ENCODE measurements at places on chromosomes 4 and X.

DNA sequence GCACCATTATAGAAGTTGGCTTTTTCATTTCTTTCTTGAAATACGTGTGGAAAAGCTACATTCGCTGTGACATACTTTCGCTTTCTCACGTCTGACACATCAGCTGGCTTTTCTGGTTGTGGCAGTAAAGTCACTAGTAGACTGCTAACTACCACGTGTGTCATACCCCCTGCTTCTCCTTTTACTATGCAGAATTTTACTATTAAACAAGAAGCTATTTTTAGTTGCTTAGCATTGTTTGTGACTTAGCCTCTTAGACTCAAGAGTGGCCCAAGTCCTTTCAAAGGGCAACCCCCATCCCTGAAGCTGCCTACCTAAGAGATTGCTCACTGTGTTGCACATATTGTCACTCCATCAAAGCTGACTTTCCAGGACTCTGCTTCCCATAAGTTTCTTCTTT lies 2.1 kb upstream of the IL2 start:
- DNase-seq, result no peak

- no peak for DNase-seq
Observed at GRCh38 chrX:98480606-98481005, 1596.9 kb downstream of the RPA4 start.

DNA sequence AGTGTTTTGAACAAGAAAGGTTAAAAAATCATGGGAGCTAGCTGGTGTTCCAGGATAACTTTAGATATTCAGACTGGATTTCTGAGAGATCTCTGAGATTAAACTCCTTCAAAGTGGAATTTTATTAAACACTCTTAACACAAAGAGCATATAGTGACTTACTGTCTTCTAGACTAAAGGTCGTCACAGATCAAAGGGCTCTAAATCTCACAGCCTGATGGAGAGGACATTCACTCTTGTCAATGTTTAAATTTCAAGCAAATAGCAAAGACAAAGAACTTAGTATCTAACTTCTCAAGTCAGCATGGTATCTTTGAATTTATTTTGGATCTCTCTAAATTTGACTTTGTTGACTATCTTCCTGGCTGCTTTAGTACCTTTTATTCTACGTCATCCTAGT lies 53.7 kb upstream of the NUDT6 start:
- DNase-seq, result no peak

DNA sequence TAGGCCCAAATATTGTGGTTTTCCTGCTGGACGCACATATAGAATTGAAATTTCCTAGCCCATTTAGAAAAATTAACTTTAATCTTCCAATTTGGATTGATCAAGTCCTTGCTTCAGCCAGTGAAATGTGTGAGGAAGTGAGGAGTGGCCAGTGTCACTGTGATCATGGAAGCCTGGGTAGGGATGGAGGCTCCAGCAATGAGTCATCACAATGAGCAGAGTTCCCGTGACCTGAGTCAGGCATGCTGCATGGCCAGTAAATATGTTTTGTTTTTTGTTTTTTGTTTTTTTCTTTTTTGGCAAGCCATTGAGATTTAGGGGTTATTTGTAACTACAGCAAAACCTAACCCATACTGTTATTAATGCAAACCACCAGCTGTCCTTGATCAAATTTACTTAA lies 52.1 kb downstream of the IDS start:
- no peak for DNase-seq

GRCh38 chrX:40864972-40865371 lies 129.6 kb upstream of the MED14 start:
- DNase-seq, result no peak

DNA sequence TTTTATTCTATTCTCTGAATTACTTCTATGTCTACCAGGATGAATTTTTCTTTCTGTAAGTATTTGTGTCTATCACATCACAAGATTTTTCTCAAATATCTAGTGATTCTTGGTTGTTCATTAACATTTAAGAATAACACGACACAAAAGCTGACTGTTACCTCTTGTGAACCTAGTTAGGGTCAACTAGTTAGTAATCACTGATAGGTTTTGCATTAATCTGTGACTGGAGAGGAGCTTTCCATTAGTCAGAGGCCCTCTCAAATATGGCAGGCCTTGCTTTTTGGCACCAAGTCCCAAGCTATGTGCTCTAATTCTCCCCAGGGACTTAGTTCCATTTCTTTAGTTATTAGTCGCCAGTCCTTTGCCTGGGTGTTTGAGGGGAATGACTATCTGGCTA lies 259.2 kb downstream of the CFAP299 start:
- no peak for DNase-seq

DNA sequence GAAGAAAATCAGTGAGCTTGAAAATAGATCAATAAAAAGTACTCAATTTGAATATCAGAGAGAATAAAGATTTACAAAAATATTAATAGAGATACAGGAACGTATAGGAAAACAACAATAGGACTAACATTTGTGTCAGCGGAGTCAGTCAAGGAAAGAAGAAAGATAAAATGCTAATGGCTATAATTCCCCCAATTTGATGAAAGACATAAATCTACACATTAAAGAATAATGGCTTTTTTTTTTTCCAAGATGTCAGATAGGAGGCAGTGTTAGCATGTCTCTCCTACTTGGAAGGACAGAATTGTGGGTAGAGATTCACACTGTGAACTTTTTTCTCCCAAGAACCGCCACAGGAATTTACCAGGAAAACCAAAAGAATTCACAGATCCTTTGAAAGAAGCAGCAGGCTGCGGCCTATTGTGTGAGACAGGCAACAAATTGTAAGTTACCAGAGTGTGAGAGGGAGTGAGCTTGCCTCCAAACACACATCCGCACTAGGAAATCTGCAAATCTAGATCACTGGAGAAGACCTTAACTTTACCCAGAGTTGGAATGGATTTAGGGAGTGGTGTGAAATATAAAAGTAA lies 249.9 kb downstream of the PRDM5 start:
- DNase-seq, result no peak

- no peak for DNase-seq
Observed at GRCh38 chr4:123093236-123093635, 170.8 kb upstream of the NUDT6 start.

DNA sequence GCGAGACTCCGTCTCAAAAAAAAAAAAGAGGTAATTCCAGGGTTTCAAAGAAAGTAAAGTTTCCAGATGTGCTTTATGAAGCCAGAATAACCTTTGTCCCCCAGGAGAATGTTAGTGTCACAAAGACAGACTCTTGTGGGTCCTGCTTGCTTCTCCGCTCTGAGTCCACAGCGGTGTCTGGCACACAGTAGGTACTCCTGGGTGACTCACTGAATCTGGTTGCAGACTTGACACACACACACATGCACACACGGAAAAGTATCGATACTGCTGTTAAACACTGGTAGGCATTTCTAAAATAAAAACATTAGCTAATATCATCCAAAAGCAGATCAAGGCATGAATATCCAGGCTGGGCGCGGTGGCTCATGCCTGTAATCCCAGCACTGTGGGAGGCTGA lies 22.9 kb downstream of the TMEM187 start:
- DNase-seq, result no peak

- DNase-seq, result no peak
Observed at GRCh38 chrX:19625612-19626011, 110.3 kb upstream of the MAP3K15 start.

DNA sequence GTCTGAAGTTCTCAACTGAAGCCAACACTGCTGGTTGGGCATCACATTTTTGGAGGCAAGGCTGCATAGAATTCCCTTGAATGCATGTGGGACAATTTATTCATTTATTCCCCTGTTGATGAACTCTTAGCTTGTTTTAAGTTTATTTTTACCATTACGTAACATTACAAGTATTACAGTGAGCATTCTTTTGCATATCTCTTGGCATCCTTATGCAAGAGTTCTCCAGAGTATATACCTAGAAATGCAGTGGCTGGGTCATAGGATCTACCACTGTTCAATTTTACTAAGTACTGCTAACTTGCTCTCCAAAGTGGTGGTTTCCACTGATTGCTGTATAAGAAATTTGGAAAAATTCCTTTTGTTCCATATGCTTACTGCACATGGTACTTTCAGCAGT lies 66.5 kb downstream of the UCHL1 start:
- no peak for DNase-seq

- DNase-seq, result no peak
Observed at GRCh38 chr4:150316332-150317205, 238.3 kb downstream of the DCLK2 start.

DNA sequence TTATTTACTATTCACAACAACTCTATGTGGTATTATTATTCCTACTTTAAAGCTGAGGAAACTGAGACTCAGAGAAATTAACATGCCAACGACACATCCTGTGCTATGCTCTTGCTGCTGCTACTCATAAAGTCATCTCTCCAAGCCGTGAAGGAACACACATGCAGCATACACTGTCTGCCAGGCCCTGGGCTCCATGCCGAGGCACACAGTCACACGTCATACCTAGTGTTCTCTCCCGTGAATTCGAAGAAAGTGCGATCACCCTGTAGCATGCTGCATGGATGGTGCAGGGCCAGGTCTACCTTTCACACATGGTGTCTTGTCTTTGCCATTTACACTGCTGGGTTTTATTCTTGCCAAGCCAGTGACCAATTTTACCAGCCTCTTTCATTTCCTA lies 34.1 kb downstream of the TBC1D1 start:
- DNase-seq, result no peak

DNA sequence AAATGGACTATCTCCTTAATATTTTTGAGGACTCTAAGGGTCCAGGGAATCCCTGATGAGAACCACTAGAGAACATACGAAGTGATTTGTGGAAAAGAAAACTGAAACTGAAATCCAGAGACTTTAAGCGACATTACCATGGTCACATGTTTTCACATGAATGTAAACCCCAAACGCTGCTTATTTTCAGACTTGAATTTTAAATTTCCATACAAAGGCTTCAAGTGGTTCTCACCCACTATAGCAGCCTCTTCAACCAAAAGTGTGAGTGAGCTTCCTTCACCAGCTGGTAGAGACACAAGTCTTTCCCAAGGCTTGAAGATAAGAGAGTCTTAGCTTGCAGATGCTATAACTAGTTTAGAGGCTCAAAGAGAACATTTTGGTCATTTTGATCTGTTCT lies 232.7 kb downstream of the MGST2 start:
- DNase-seq, result no peak

- DNase-seq, result no peak
Observed at GRCh38 chr4:18227880-18228279, 206.3 kb upstream of the LCORL start.

DNA sequence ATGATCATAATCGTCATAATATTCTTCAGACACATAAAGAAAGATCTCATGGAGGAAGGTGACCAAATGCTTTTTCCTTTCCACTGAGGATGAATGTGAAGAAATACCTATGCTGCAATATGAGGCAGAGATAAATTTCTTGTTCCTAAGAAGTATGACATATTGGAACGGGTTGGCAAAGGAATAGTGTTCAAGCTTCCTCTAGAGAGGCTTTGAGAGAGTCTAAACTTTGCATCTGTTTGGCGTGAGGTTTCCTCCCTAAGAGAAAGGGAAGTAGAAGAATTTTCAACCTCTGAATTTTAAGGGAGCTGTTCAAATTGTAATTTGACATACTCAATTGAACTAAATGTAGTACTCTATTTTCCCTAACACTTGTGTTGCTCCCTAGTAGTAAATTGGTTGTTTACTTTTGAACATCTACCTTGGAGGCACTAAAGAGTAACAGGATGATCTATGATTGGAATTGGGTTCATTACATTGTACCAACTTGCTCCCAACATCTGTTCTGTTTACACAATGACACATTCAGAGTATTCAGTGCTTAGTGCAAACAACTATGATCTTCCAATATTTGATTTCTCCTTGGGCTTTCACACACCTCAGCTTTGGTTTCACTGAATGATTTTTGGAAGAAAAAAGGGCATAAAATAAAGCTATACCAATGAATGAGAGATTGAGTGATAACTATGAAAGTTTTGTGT lies 122.0 kb downstream of the CORIN start:
- no peak for DNase-seq

- DNase-seq, result no peak
Observed at GRCh38 chrX:119778829-119779228, 12.6 kb downstream of the RPL39 start.

DNA sequence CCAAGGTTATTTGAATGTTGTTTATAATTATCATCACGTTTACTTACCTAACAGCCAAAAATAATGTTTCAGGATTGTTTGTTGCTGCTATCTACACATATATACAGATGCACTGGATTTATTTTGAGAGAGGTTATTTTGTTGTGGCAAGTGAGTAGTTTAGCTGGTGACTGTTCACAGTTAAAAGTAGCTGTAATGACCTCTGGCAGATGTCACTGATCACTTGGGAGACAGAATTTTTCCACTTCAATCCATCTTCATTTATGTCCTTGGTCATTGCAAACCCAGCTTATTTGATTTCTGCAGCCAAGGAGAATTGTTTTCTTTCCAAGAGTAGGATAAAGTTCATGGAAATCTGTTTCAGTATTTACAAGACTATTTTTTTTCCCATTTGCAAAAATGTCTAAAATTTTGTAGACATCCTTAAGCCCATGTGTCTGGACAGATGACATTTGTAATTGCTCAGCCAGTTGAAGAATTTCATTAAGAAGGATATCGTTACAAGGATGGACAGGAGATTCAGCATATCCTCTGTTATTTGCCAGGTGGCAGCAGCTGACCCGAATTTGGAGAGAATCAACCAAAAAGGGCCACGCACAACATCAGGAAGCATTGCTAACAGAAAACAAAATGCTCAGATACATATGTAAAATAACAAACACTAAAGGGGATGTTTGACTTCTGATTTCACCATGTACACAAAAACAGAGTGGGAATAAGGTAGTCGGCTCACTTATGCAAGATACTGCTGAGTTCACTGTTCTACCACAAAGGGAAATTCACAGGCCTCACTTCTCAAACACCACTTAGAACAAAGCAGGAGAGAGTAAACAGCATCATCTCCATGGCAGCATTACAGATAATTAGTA lies 64.5 kb downstream of the GPRIN3 start:
- no peak for DNase-seq

DNA sequence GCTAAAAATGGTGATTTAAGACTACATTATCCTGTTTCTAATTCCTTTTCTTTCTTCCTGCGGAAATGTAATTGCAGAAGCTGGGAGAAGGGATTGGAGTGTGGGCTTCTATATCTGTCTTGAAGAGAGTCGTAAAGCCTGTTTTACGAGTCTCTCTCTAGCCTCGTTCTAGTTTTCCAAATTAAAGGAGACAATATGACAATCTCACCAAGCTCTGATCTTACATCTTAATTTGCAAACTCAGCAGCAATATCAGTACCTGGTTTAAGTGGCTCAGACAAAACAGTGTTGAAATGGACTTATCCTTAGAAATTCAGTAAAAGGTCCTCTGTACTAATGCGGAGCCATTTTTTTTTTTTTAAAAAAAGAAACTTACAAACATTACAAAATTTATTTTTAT lies 349.5 kb upstream of the HAND2 start:
- no peak for DNase-seq

All from smooth muscle cell of the brain vasculature (primary cell).